ENCODE measurements at places on chromosomes 4 and X.

GRCh38 chrX:153411255-153411987 is at the start of gene ZFP92:
TSS of gene ZFP92 (plus strand) at chrX:153411472. CDS start at chrX:153418323, 6,851 bp downstream.
- no peak for DNase-seq

- no peak for DNase-seq
These were observed 32.8 kb downstream of the REPS2 start for GRCh38 chrX:16979226-16979625.

DNA sequence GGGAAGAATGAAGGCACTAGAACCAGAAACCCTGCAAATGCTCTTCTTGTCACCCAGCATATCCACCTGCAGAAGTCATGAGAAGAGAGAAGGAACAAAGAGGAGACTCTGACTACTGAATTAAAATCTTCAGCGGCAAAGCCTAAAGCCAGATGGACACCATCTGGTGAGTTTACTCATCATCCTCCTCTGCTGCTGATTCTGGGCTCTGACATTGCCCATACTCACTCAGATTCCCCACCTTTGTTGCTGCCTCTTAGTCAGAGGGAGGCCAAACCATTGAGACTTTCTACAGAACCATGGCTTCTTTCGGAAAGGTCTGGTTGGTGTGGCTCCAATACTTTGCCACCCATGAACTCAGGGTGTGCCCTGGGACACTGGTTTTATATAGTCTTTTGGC is 181.7 kb downstream of the AR start:
- no peak for DNase-seq

DNA sequence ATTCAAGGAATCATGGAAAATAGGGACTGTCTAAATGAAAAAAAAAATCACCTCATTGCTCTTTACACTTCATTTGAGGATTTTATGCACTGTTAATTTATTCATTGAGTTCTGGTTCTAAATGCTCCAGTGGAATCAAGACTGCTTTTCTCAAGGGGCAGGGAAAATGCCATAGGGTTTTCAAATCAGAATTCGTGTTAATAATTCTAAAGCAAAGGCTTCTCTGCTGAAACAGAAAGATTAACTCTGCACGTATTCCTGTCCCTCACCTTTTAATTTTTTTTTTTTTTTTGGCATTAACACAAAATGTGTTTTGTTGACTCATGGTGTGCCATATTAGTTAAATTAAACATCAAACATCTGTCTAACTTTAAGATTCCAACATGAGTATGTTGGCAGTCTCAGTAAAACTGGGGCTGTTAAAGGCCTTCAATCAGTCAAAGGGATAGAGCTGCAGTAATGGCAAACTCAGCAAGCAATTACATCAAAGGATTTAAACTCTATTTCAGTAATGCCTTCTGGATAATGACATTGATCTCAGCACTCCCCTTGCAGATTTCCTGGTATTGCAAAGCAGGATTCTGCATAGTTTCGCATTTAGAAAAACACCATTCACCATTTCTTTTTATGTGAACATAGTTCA is 878.1 kb downstream of the RAPGEF2 start:
- DNase-seq, result no peak

DNA sequence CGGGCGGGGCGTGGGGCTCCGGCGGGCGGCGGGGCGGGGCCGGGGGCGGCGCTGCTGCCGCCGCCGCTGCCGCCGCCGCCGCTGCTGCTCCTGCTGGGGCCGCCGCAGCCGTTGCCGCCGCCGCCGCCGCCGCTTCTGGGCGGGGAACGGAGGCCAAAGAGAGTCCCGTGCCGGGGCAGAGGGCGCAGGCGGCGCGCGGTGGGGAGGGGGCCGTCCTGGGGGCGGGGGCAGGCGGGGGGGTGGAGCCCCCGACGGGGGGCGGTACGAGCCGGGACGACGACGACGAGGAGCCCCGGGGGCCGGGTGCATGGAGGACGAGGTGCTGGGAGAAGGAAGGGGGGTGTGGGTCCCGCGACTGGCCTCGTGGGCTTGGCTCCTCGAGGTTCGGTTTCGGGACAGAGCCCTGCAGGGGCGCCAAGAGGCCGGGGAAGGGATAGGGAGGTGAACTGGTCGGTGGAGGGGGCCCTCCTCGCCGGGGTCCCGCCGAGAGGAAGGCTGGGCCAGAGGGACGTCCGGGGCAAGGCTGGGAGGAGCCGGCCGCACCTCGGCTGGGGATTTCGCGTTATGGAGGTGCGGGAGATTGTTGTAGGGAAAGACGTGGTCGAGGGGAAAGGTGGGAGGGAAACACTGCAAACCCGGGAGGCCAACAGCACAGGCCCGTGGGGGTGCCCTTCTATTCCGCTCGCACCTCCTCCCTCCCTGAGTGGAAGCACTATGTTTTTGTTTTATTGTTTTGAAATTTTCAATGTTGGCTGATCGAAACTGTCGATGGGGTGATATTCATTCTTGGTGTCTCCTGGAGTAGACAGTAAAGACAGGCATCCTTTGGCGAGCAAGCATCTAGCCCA is 1.9 kb downstream of the BCORL1 start:
- peak; percentile 41 for DNase-seq

DNA sequence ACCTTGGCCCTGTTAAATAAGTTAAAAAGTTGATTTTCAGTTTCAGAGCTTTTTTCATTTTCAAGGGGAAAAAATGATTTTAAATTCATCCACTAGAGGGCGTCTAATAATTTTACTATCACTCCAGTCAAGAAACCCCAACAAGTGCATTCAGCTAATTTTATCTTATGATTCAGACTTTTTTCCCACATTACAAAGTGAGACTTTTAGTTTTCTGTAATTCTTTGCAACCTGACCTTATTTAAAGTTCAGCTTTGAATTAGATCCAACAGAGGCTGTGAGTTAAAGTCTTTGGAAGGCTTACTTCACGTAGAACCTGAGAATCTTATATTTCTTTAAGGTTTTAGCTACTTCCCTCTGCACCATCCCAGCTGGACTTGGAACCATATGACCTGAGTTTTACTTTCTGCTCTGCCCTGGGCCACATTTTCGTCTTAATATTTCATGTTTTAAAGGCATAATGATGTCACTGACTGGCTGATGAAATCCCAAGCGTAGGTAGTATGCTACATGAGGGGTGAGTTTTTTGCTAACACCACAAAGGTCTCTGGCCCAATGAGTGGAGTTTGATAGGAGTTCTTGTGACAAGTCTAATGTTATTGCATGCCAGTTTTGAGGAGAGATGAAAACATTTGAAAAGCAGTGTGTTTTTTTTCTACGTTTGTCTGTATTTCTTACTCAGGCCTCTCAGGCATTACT is 7.2 kb downstream of the GNRHR start:
- no peak for DNase-seq

DNA sequence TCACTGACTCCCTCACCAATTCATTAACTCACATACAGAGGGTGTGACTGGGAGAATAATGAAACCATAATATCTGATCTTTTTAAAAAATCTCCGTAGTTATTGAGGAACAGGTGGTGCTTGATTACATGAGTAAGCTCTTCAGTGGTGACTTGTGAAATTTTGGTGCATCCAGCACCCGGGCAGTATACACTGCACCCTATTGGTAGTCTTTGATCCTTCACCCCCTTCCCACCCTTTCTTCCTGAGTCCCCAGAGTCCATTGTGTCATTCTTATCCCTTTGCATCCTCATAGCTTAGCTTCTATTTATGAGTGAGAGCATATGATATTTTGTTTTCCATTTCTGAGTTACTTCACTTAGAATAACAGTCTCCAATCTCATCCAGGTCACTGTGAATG is 1143.8 kb downstream of the PCDH19 start:
- no peak for DNase-seq

DNA sequence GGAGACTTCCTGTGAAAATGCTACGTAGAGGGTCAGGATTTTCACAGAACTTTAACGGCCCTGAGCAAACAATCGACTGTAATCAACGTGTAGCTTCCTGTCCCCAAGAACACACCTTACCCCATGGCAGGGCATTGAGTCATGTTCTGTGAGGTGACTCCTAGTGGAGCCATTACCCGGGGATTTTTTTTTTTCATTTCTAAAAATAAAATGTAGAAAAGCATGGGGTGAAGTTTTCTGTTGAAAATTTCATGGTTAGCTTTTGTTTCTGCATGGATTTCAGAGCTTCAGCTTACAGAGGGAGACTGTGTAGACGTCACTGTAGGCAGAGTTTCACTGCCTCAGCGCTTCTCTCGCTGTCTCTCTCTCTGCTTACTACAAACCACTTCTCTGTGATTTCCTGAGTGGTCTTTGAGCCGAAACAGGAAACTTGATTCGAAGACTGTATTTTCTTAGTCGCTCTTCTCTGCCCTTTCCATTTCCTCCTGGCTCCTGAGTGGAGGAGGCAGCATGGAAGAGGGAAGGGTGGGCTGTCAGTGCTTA is 111.7 kb downstream of the NFKB1 start:
- no peak for DNase-seq

DNA sequence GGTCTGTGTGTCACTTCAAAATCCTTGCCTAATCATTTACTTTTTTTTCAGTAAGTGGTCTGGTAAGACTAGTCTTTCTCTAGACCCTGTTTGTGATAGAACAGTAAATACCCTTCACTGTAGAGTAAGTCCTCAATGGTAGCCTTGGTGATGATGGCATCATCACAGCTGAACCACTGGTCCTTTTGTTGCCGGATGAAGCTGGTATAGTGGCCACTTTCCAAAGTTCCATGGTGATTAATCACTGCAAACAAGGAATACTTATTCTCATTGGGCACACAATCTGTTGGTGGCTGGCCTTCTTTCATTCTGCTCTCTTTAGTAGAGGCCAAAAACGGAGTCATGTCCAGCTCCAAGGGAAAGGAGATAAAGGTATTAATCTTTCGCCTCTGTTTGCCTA is 2.9 kb downstream of the USP51 start:
- no peak for DNase-seq

DNA sequence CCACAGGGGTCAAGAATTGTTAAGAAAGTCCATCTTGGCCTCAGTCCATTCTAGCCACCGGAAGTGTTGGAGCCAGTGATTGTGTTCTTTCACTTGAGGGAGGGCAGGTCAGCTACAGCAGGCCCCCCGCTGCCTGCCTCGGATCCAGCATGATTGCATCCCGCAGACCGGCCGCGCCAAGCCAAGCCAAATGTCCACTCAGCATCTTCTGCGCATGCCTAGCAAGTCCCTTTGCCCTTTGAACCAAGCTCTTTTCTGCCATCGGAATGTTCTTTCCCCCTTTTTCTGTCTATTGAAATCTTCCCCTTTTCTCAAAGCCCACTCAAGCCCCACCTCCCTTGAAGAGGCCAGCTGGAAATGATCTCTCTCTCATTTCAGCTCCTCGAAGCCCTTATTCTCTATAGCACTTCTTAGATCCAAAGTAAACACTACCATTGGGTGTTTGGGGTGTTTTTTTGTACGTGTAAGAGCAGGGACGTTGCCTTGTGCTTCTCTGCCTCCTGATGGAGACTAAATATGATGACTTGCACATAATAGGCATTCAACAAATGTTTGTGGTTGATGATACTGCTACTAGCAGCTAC is 147.8 kb upstream of the BCOR start:
- DNase-seq, result no peak

DNA sequence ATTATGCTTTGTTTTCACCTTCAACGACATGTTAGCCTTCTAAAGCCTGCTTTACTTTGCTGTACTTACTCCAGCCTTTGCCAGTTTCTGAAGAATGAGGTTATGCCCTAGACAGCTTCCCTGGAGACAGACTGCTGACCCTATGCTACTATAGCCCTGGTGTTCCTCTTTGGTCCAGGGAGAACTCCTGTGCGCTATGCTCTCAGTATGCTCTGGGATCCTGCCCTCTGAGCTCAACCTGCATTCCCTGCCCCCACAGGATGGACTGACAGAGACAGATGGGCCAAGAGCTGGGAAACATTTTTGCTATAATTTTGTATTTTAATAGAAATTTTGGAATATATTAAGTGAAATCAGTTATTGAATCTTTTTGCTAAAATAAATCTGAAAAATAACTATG is 425.9 kb downstream of the TMA16 start:
- DNase-seq, result no peak

- peak; percentile 53 for DNase-seq
These were observed 3.4 kb upstream of the AVPR2 start for GRCh38 chrX:153900831-153901752.

- DNase-seq, result no peak
These were observed 29.2 kb downstream of the ARSJ start for GRCh38 chr4:113950207-113950606.

DNA sequence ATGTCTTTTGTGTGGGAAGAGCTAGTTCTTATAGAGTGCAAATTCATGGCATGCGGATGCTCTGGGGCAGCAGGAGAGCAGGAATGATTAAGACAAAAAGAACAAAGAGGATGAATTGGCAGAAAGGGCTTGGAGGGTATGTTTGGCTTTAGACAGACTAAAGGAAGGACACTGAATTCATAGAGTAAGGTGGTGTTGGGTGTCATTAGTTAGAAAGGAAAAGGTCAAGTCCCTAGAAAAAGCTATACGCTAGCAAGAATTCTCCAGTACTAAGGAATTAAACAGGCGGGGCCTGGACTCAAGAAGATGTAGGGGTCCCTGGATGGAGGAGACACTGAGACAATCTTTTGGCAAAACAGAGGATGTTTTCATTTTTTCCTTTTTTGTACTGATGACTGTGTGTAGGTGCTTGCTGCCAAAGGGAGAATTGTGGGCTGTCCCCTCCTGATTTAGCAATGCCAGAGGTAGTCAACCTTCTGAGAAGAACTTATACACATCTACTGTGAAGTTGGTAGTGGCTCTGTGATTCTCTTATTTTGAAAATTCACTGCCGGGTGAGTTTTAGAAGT is 391.0 kb downstream of the SPRY1 start:
- DNase-seq, result no peak

- DNase-seq, result no peak
These were observed 381.3 kb upstream of the FGF16 start for GRCh38 chrX:77065896-77066295.

DNA sequence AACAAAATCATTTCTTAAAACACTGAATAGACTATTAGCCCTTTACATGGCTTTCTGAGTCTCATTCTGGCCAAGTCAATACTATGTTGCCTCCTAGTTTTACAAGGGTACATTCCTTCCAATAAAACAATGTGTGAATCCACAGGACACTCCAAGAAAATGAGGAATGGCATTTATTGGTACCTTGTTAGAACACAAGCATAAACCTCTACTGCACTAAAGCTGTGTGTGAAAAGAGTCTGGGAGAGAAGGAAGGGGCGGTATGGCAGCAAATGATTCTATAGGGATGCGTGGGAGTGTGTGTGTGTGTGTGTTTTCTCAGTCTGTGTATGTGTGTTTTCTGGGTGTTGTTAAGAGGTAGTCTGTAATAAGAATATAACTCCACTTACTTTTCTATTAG is 48.9 kb downstream of the CXCL1 start:
- DNase-seq, result no peak

GRCh38 chr4:70802928-70803580 is 36.6 kb downstream of the GRSF1 start:
- no peak for DNase-seq

GRCh38 chr4:173345648-173346047 is 11.5 kb upstream of the HMGB2 start:
- no peak for DNase-seq

All from colonic mucosa (tissue), 4 donors.